ENCODE measurements at places on chromosomes 11 and 22. TPM values are rescaled to one million over a fixed set of nuclear protein-coding genes. Genes with fewer than 3 reads are reported as not detected.

GRCh38 chr22:22938672-22939587 lies 51.3 kb downstream of the IGLL5 start:
- DNase-seq = peak; percentile 62

DNA sequence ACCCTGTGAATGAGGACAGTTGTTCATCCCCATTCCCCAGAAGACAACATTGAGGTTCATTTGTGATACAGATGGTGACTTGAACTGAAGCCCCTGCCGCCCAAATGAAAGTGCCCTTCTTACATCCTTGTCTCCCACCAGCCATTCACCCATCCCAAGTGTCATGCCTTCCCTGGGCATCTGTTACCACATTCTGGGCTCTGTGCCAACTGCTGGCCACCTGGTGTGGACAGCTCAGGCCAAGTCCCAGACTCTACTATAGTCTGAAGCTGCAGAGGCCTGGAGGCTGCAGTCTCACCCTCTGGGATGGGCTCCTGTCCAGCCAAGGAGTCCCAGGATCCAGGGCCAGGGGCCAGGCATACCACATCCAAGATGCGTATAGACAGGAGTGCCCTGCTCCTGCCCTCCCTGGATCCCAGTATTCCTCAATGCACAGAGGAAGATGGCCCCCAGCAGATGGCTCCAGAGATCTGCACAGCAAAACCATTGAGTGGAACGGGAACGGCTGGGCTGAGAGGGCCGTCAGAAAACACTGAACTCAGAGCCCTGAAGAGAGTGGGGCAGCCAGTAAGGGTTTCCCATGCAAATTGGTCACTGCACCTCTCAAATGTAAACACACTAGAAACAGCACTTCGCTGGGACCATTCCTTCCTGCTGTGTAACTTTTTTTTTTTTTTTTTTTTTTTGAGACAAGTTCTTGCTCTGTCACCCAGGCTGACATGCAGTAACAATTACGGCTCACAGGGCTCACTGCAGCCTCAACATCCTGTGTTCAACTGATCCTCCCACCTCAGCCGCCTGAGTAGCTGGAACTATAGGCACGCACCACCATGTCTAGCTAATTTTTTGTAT lies 22.8 kb downstream of the ARRB1 start:
- DNase-seq = peak; percentile 73

DNA sequence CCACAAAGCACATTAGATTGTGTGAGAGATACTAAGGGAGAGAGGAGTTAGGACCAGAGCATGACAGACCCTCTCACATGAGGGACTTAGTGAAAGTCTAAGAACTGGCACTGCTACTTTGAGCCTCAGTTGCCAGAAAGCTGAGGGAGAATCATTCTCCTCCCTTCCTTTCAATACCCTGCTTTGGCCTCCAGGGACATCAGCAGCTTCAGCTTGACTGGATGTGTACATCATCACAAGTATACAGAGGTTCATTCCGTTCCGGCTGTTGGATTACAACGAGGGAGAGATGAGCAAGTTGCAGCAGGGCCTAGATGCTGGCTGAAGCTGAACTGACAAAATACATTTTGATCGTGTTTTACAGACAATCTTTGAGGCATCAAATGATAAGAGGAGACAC lies 15.7 kb upstream of the ANO5 start:
- DNase-seq = no peak

- DNase-seq = no peak
Measured at GRCh38 chr11:37558619-37559210, 960.7 kb upstream of the RAG2 start.

DNA sequence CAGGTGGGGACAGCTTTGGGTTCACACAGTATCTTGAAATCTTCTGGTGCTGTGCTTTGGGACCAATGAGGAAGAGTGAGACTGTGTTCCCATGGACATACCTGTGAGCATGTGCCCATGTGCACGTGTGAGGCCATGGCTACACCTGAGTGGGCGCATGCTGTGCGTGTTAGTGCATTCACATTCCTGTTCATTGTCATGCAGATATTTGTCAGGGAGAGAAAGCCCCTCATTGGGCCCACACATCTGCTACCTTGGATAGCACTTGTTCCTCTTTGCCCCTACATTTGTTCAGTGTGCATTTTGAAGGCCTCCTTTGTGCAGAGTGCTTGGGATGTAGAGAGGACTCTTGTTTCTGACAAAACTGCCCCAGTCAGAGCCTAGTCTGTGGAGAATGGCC lies 154.3 kb upstream of the E2F8 start:
- no peak for DNase-seq

GRCh38 chr11:9357041-9357440 lies 27.4 kb upstream of the IPO7 start:
- DNase-seq = no peak

DNA sequence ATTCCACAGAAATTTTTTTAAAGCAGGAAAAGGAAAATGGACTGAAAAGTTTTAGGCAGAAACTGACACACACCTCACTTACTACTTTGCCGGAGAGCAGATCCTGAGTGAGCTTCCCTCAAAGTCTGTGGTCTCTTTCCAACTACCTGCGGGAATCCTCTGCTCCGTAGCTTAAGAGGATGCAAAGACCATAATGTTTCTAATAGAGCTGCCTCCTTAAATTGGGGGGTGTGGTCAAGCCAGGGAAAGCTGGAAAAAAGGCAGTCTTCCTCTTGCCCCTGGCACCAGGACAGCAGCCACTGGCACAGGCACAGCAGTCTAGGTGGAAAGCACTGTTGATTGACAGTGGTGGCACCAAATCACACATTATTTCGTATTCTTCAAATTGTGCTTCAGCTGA lies at the start of gene ETS1:
Gene ETS1, minus strand, starts transcription at position 144 of the 400 bp plus-strand sequence. CDS start 14,428 bp downstream, outside the sequence.
- DNase-seq = no peak

DNA sequence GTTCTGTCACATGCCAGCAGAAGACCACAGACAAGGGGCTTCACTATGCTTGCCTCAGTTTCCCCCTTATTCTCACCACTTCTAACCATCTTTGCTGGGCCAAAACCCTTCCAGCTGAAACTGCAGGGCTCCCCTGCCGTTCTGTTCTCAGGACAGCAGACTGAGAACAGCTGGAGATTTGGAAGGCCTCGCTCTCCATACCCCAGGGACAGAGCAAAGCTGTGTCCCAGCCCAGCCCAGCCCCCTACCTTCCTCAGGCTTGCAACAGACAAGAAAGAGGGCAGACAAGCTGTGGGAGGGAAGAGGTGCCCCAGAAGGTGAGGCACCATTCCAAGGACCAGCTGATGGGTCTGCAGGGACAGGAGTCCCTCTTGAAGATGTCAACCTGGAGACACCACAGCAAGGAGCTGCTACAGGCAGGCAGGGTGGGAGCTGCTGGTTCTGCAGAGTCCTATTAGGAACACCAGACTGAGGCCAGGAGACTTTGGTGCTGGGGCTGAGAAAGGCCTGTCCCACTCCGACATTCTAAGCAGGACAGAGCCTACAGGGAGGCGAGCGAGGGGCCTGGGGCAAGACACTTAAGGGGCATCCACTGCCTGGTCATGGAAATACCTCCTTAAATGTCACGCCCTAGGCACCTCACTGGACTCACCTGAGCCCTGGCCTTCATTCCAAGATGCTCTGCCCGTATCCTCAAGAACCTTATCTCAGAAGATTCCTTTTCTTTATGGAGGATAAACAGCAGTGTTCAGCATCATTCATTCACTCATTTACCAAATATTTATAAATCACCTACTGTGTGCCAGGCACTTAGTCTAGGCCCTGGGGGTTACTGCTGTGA lies 6.9 kb downstream of the SCN2B start:
- DNase-seq = no peak

GRCh38 chr11:2270322-2271076 lies at the start of gene ASCL2:
Gene ASCL2, minus strand, starts transcription at chr11:2270588. Its CDS starts 256 bp downstream, at chr11:2270332.
- no peak for DNase-seq

The RCN1 gene
- total RNA-seq = 7.2 TPM

The TP53AIP1 gene
- not detected for total RNA-seq
